ENCODE measurements at places on chromosomes 16 and 17.
A peak's percentile ranks its signal among the peaks of the same experiment; 100 is the strongest.

- DNase-seq, result no peak
Observed at GRCh38 chr16:63720848-63721247, 1401.0 kb downstream of the CDH11 start.

DNA sequence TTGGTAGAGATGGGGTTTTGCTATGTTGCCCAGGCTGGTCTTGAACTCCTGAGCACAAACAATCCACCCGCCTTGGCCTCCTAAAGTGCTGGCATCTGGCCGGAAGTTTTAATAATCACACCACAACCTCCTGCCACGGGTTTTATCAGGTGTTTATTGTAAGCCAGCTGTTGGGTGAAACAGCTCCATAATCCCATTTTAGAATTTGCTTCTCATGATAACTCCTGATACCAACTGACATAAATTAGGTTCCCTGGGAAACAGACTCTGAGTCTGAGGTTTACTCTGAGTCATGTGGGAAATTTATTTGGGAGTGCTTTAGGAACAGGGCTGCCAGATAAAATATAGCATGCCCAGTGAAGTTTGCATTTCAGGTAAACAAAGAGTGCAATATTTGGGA, 122.6 kb upstream of the MED13 start:
- no peak for DNase-seq

DNA sequence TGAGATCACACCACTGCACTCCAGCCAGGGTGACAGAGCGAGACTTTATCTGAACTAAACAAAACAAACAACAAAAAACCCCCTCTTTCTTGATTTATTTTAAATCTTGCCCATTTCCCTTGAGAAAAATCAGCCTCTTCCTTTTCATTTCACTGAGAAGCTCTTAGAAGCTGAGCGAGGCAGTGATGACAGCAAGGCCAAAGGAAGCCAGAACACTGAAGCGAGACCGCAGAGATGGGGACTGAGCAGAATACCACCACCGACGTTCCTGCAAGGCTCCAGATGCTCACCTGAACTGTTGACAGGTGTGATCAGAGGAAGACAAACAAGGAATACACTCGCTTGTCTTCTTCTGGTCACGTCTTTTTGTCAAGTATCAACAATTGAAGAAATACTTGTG, 30.5 kb upstream of the IRF8 start:
- DNase-seq, result no peak

DNA sequence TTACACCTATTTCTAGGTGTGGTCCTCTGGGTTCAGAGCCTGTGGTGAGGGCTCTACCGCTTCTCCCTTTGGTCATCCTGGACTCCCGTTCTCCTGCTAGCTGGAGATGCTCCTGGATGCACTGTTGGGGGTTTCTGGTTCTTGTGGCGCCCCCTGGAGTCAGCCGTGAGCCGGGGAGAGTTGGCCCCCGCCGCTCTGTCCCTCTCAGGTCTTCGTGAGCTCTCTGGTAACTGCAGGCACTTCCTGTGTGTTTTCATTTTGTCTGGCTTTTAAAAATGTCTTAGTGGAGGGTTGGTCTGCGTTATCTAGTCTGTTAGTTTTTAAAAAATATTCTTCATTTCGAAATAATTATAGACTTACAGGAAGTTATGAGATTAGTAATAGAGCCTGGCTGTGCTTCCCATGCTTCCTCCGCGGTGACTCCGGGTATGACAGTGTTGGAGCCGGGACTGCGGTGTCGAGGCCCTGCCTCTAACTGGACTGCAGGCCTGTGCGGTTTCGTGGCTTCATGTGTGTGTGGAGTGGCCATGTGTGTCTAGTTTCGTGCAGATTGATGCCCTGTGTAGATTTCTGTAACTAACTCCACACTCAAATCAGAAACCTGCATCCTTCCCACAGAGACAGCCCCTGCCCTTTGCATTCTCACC, 78.0 kb upstream of the ZNF750 start:
- no peak for DNase-seq

DNA sequence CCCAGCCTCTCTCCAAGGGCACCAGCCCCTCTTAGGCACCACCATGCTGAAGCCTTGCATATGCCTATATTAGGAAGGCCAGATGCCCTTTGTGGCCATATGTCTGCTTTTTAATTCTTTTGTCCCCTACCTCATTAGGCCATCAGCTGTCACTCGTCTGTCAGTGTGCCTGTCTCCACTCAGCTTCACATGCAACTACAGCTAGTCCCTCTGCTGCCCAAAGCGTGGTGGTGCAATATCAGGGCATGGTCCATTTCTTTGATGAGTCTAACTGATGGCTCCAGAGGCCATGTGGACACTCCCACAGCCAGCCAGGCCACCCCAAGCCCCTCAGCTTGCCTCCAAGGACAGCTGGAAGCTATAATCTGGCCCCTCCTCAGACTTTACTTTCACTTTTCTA, 36.3 kb downstream of the MYO18A start:
- DNase-seq, result no peak

GRCh38 chr17:72588961-72589360, 468.1 kb downstream of the SOX9 start:
- no peak for DNase-seq

DNA sequence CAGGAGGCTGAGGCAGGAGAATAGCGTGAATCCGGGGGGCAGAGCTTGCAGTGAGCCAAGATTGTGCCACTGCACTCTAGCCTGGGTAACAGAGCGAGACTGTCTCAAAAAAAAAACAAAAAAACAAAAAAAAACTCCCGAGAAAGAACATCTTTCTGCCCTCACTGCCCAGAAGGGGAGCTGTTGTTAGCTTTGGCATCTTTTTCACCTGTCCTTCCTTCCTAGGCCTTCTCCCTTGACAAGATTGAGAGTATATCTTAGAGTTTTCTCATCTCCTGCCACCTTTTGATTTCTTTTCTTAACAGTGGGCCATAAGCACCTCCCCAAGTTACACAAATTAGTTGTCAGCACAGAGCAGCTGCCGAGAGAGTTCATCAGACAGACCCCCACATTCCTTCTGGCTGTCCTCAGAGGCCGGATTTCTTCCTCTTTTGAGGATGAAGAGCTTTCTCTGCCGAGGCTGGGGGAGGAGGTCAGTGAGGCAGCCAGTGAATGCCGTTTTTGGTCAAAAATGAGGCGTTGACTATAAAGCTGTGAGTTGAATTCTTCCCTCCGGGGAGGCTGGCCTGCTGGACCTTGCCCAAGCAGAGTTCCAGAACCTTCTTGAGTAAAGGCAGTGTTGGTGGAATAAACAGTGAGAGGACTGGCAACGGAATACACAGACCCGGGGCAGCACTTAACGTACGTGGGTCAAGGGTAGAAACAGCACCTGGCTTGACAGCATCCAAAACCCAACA, 127.0 kb downstream of the ABCC6 start:
- no peak for DNase-seq

DNA sequence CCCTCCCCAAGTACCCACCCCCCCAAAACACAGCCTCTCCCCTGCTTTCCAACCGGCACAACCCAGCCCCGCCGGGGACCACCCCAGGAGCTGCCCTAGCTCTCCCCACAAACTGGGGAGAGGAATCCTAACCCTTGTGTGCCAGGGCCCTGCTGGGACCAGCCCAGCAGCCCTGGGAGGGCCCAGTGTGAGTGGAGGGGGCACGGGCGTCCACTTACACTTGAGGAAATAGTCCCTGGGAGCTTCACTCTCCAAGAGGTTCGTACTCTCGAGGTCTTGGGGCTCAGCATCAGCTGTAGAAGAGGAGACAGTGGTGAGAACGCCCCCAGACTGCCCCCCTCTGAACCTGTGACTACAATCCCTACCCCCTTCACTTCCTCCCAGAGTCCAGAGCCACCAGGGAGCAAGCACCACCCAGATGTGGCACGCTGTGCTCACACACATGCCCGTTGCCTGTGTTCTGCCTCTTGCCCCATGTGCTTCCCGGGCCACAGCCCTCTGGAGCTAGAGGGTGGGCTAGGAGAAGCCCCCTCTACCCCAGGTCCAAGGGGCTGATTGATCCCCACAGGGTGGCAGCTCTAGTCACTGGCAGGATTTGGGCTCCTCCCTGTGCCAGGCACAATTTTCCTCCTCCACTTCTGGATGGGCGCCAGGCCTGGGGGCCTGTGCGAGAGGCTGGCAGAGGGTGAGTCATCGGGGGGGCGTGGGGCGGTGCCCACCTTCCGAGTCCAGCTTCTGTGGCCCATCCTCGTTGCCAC, 3.0 kb downstream of the TRIM47 start:
- no peak for DNase-seq

DNA sequence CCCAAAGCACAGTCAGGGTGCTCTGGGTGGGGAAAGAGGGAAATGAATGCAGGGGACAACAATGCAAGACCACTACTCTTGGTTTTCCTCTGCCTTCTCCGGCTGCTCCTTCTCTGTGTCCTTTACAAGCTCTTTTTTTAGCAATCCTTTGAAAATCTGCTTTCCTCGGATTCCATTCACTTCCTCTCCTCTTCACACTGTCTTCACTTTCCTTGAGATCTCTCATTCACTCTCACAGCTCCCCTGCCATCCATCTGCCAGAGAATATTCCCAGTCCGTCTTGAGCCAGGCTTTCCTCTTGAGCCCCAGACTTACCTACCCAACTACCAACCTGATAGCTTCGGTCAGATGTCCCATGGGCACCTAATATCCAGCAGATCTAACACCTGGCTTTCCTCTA, 11.0 kb upstream of the SPOP start:
- DNase-seq, result no peak

DNA sequence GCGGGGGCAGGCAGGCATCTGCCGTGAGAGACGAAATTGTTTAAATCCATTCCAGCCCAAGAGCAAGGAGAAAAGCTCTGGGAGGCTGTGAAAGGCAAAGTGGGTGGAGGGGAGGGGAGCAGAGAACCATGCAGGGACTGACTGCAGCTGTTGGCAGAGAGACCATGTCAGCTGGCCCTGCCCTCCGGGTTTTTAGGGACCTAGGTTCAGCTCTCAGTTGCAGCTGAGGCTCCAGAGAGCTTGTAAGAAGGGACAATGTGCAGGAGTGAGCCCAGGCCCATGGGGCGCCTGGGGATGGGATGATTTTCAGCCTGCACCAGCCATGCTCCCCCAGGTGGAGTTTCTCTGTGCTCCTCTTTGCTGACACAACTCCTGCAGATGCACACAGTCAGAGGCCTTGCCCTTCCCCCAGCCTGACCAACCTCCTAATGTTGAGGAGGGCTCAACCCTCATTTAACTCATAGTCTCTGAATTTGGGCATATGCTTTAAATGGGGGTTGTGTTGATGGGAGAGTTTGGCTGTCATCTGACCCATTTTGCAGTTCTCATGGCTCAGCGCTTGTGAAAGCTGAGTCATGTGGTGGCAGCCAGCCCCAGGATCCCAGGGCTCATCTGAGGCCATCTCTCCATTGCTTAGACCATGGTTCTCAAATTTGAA, 70.9 kb downstream of the PLXDC1 start:
- DNase-seq, result no peak

- no peak for DNase-seq
Observed at GRCh38 chr16:75273054-75273925, 21.9 kb upstream of the BCAR1 start.

- DNase-seq, result peak; percentile 100
Observed at GRCh38 chr17:41688641-41689496, at the start of gene EIF1. Gene EIF1, plus strand, starts transcription at chr17:41688885. Its CDS starts 154 bp downstream, at chr17:41689039.

DNA sequence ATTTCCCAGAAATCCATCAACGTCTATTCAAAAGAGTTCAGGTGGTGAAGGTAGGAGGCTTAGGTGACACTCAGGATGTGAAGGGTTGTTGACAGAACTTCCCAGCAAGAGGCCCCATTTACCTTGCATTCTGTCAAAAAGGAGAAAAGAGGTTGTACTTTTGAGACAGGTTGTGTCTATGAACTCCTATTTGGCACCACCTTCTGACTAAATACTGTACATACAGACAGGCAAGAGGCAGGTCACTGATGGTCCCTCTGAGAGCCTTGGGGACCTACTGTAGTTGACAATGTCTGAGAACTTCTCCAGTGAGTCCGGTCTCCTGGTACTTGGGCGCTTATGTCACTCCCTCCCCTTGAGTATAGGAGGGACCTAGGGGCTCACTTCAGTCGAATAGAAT, 479.3 kb upstream of the ZFHX3 start:
- no peak for DNase-seq

DNA sequence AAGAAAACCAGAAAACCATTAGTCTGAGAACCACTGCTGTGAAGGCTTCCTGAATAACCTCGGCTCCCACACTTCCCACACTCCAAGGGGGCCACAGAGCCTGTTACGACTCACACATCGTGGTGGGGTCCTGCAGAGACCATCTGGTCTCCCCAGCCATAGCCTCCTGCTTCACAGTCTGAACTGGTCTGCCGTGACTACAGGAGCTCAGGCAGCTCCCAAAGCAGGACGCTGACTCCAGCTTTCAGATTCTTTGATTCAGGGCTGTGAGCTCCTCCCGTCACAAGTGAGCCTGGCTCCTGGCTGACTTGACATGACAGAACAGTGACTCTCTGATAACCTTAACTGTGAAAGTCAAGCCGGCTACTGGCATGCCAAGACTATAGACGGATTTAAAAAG, 37.8 kb downstream of the CYB5D2 start:
- no peak for DNase-seq

GRCh38 chr17:60851181-60851580, 173.5 kb downstream of the BCAS3 start:
- DNase-seq, result no peak

- no peak for DNase-seq
Observed at GRCh38 chr17:14950686-14951085, 314.4 kb downstream of the PMP22 start.

DNA sequence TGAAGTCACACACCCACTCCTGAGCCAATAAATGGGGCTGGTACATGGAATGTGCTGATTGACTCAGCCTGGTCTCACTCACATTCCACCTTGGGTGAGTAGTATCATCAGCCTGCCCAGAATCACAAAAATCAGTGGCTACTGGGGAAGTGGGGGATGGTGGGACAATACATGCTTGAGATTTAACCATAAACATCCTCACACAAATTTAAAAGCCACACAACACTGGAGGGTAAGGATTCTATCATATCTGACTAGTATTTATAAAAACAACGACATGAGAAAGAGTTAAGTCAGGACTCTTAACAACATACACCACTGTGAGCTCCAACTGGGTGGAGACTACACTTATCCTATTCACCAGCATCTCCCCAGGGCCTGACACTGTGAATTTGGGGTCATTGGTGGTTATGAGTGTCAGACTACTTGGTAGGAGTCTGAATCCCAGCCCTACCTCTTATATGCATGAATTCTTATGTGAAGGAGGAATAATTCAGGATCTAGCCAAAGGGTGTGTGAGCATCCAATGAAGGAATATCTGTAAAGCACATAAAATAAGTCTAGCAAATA, 26.0 kb upstream of the IRX6 start:
- no peak for DNase-seq

All from stimulated activated CD4-positive, alpha-beta T cell treated with anti-CD3 and anti-CD28 coated beads, TNF-alpha, amount 100 ng/mL, for 4 hours (primary cell).